ENCODE measurements at places on chromosomes 1 and 21.

GRCh38 chr21:14773777-14774345 lies 227.7 kb upstream of the SAMSN1 start:
- peak; percentile 33 for DNase-seq

DNA sequence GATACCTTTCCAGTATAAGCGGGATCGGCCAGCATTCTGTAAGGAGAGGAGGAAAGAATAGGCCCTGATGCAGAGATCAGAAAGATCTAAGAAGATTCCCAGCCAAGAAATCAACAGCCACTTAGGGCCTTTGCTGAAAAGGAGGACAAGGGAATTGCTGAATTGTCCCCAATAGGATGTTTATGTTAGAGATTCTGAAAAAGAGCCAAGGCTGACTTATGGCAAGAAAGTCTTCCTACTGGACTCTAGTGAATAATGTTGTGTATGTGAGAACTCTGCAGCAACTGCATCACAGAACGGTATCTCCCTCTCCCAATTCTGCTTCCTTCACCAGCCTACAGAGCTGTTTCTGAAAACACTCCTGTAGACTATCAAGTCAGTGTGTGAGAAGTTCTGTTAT lies 298.0 kb upstream of the CXADR start:
- DNase-seq: no peak

GRCh38 chr1:229017091-229017490 lies 253.8 kb upstream of the RAB4A start:
- DNase-seq: no peak

DNA sequence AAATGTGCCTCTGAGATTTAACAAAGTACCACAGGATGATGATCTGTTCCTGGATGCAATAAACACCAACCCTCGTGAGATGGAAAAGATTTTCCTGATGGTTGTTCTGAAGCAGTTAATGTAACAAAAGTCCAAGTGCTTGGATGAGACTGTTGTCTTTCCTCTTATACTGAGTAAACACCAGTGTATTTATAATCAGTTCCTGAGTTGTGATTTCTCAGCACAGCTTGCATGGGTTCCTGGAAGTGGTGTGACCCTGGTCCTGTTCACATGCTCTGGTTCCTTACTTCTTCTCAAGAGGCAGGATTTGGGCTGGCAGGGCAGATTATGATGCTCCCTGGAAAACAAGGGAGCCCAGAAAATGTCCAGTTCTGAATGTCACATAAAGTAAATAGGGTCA lies 208.2 kb upstream of the USP24 start:
- DNase-seq: no peak
